Fibroblast of skin of abdomen (primary cell): ENCODE measurements at places on chromosomes 3 and 15.

DNA sequence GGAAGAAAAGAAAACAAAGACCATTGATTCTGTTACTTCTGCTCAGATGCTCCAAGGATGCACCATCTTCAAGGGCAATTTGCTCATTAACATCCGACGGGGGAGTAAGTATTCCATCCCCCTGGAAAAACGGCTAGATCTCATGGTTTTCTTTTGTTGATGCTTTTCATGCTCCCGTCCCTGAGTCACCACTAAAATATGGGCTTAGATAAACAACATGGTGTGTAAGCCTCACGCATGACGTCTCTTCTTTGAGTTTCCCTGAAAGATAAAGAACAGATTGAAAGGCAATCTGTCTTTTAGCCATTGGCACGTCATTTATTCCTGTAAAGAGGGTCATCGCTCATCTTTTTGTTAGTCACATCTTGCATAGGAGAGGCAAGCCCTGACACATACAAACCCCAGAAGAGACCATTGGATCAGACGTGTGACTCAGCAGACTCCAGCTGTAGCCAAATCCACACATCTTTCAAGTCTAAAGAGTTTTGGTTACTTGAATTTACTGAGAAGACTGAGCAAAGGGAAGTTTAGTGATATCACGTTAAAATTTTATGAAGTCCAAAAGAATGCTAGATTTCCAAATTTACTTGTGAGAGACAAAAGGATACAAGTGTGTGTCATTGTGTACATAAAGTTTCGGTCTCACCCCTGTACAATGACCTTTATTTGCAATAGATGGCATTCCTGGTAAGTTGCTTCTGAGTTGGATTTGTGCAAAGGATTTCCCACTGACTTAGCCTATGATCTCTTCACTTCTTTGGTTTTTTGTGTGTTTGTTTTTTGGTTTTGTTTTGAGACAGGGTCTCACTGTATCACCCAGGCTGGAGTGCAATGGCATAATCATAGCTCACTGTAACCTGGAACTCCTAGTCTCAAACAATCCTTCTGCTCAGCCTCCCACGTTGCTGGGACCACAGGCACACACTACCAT, 110.5 kb downstream of the PGPEP1L start:
- peak; percentile 100 for DNase-seq

DNA sequence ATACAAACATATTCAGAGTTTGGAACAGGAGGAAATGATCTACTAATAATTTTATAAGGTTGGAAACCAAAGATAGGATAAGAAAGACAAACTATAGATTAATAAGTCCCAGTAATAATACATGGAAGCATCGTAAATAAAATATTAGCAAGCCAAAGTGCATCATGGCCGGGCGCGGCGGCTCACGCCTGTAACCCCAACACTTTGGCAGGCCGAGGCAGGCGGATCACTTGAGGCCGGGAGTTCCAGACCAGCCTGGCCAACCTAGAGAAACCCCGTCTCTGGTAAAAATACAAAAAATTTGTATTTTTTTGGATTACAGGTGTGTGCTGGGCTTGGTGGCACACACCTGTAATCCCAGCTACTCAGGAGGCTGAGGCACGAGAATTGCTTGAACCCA, 14.9 kb downstream of the MUC4 start:
- DNase-seq, result no peak

- peak; percentile 28 for DNase-seq
Observed at GRCh38 chr15:42593143-42593542, 17.7 kb downstream of the STARD9 start.

DNA sequence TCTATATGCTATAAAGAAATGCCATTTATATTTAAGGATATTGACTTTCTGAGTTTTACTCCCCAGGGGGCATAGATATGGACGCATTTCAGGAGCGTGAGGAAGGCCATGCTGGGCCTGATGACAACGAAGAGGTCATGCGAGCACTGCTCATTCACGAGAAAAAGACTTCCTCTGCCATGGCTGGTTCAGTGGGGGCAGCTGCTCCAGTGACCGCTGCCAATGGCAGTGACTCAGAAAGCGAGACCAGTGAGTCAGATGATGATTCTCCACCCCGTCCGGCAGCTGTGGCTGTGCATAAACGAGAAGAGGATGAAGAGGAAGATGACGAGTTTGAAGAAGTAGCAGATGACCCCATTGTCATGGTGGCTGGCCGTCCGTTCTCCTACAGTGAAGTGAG, 38.4 kb downstream of the GTF2E1 start:
- peak; percentile 51 for DNase-seq

DNA sequence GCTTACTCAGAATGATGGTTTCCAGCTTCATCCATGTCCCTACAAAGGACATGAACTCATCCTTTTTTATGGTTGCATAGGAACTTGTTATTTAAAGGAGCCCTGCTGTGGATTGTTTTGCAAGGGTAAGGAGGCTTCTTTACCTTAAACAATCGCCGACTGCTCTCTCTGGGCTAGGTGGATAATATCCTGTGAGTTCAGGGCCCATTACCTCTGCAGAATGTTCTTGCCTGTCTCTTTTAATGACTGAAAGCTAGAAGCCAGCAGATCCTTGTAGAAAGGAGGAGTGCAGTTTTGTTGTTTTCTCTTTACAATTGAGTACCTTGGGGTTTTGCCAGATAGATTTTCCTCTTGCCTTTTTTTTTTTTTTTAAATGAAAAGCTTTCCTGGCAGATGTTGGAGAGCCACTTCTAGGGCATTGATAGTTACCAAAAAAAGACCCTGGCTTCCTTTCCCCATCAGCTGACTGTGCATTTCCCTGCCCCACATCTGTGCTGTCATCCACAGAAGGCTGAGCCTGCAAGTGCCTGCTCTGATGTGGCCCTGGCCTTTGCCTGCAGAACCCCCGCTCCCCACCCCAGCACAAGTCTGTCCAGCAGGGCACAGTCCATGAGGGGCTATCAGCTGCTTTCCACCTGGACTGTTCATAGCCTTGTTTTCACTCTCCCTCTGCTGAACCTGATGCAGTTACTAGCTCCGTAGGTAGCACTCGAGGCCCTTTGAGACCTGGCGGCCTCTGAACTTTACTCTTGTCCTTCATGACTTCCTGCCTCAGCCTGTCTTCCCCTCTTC, 113.1 kb downstream of the CHCHD6 start:
- no peak for DNase-seq

DNA sequence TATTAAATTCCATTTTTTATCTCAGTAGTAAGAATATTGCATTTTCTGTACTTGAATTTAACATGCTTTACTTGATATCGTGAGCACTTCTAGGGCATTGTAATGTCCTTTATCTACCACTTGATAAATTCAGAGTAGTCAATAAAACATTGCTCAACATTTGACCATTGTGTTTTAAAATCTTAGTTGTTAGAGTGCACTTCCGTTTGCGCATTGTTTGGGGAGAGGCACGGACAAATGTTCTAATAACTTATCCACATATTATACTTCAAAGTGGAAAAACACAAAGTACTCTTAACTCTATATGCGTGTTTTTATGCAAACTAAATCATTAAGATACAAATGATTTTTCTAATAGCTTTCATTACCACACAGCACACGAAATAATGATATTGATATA, 419 bp downstream of the FAM227B start:
- no peak for DNase-seq

- DNase-seq, result no peak
Observed at GRCh38 chr3:172717493-172718088, 6.7 kb upstream of the NCEH1 start.

GRCh38 chr15:37046876-37047614, 53.3 kb downstream of the MEIS2 start:
- DNase-seq, result peak; percentile 51
